ENCODE measurements at places on chromosomes 2 and 18.

DNA sequence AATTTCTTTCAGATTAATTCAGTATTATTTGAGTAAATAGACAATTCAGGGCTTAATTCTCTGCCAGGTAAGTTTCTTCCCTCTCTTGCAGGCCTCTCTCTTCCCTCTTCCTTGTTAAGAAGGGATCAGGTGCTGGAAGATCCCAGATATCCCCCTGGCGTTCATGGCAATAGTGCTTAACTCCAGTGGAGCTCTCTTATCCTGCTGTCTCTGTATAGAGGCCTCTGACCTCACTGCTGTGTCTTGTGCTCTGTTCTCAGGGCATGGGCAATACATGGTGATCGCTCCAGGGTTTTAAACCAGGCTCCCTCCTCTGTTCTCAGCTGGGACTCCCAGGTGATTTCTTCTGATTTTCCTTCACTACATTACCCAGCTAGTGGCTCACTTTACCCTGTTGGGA, 226.8 kb downstream of the MC4R start:
- DNase-seq = no peak

GRCh38 chr2:46216213-46216612, 81.0 kb upstream of the EPAS1 start:
- no peak for DNase-seq

GRCh38 chr2:2331881-2332280, 806 bp upstream of the MYT1L start:
- DNase-seq = no peak

GRCh38 chr2:51534166-51534565, 502.2 kb upstream of the NRXN1 start:
- no peak for DNase-seq

DNA sequence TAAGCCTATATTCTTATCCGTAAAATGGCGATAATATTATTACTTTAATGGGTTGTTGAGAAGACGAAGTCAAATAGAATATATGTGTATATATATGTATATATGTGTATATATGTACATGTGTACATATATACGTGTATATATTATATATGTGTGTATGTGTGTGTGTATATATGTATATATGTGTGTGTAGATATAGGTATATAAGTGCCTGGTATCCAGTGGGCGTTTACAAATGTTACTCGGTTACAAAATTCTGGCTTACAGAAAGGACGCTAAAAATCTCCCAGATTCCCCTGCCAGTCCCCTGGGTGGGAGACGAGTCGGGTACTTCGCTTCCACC, 295 bp upstream of the MTX2 start:
- no peak for DNase-seq

DNA sequence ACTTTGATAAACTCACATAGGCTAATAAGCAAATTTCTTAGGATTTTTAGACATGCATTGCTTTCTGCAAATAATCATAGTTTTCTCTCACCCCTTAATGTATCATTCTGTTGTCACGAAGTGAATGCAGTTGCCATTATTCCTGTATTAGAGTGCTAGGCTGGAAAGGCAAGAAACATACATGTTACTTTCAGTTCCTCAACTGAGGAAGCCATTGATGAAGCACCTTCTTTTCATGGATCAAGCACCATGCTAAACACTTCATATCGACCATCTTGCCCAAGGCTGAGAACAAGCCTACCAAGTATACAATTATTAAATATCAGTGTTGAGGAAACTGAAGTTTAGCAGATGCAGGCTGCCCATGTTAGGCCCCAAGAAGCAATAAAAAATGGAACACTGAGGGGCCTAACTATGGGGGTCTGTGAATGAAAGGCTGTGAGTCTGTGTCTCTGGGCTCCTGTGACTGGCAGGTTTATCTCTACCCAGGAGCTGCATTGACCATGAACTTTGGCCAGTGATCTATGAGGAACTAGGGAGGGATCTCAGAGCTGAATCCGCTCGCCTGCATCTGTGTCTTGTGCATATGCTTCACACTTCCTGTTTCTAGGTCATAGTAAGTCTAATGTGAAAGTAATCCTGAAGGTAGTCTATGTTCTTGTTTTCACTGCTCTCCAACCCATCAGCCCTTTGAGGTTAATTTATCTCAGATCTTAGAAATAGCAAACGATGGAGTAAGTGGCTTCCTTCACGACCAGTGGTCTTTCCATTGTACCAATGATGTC, 16.0 kb upstream of the TSPYL6 start:
- no peak for DNase-seq

All from central memory CD4-positive, alpha-beta T cell (primary cell).